ENCODE measurements at places on chromosomes 12 and 14. TPM values are rescaled to one million over a fixed set of nuclear protein-coding genes. Genes with fewer than 3 reads are reported as not detected.

DNA sequence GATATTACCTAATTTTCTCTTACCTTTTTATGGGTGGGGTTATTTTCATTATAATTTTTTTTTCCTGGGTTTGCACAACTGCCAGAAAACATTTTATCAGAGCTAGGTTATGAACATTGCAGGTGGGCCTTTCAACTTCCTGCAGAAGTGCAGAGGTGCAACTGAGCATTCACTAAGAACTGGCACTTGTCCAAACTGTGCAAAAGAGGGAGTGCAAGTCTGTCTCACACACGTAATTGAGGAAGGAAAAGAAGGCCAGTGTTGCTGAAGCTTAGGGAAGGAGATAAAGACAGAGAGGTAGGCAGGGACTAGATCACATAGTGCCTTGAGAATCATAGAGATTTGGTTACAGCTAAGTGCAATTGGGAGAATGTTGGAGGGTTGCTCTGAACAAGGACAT is 14.1 kb upstream of the AMN1 start:
- DNase-seq: no peak

DNA sequence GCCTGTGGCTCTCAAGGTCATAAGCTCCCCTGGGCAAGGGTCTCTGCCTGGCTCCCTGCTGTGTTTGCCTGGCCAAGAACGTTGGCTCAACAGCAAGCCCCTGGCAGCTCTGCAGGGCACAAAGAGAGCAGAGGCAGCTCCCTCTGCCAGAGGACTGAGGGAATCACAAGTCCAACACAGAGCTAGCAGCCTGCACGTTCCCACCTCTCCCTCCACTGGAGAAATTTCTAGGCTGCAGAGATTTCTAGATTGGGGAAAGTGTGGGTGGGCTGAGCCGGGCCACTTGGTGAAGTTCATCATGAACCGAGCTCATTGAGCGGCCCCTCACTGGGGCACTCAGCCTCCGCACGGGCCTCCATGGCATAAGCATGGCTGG is 19.8 kb downstream of the ZFYVE21 start:
- no peak for DNase-seq

GRCh38 chr12:14774906-14775635 is 28.2 kb downstream of the WBP11 start:
- DNase-seq: peak; percentile 78

DNA sequence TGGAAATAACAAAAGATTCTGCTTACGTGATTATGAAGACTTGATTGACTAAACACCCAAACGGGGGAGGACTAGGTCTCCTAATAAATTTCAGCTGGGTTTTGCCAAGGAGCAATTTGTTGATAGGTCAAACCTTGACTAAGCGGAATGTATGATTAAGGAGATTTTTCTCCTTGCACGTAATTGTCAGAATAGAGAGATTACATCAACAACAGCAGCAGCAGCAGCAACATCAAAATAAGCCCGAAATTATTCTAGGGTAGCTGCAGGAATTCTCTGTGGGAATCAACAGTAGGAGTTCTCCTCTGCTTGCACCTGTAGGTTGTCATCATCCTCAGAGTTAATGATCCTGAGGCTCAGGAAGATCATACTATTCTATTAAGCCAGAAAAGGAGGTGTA is 10.2 kb downstream of the ELK3 start:
- no peak for DNase-seq

DNA sequence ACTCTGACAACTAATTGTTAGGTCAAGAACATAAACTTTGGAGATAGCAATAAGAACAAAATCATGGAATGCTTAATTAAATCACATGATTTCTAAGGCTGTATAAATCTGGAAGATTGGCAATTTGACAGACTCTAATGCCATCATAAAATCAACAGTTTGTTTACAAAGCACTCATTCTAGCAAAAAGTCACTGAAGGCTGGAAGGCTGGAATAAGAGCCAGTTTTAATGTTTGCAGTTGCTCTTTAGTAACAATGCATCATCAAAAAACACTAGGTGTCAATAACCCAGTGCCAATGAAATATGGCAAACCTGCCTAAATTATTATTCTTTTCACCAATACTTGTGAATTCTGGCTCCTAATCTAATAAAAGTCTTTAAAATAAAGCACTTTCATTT is 65.0 kb downstream of the NUMB start:
- DNase-seq: no peak

DNA sequence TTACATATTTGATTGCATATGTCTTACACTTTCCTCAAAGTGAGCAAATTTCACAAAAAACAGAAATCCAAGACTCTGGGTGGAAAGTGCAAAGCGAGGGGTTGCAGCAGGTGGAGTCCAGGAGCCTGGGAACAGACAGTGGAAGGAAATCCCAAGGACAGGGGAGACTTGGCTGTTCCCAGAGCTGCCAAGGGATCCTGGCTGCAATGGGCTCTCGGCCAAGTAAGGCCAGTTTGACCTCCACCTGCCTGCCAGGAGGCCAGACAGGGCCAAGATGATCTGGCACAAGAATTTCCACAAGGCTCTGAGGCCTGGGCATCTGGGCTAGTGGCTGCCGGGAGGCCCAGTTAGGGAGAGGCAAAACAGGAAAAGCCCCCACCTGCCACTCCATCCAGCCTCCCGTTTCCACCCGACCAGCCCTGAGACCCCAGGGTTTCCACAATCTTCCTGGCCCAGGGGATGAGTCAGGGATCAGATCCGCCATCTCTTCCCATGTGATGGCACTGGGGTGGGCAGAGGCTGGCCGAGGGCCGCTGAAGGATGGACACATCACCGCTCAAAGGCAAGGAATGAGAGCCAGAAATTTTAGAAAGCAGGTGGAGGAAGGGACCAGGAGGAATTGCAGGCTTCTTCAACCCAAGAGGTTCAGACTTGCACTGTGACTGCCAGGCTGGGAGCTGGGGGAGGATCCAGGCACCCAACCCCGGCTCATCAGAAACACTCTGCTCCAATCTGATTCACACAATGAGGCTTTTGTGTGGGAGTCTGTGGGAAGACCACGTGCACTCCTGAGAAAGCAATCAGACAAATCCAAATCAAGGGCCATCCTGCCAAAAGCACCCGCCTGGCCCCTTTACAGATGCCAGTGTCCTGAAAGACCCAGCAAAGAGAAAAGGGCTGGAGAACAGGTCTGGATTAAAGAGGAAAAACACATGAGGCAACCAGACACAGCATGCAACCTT is 16.3 kb downstream of the SCARB1 start:
- no peak for DNase-seq

GRCh38 chr14:79841433-79841832 is 369.9 kb downstream of the DIO2 start:
- no peak for DNase-seq

GRCh38 chr12:107125833-107126232 is 32.5 kb upstream of the CRY1 start:
- no peak for DNase-seq

- no peak for DNase-seq
These were observed 6.6 kb downstream of the DLK1 start for GRCh38 chr14:100733152-100733850.

DNA sequence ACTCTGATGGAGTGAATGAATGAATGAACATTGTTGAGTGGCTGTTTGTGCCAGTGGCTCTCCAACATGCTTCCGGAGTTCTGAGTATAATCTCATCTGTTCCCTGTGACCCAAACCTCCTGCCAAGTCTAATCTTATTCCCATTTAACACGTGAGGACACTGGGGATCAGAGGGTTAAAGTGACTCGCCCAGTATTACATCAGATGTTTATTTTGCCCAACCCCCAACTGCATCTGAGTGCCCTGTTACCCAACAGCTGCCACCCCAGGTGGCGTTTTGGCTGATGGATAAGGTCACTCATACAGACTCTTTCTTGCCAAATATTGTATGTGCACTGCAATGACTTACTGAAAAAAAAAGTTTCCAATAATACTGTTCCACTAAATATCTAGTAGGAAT is 210.9 kb downstream of the EXOC5 start:
- no peak for DNase-seq

- no peak for DNase-seq
These were observed 1.1 kb downstream of the RHNO1 start for GRCh38 chr12:2877953-2878732.

DNA sequence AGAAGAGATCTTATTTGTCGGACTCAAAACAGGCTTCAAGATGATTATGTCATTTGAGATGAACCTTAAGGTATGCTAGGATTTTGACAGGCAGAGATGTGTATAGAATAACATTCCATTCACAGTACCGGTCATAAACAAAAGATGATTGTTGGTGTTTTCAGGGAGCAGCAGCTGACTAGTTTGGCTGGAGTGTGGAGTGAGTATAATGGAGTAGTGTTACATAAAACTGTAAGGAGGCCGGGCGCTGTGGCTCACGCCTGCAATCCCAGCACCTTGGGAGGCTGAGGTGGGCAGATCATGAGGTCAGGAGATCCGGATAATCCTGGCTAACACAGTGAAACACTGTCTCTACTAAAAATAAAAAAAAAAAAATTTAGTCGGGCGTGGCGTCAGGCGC is 23.9 kb downstream of the SERPINA10 start:
- no peak for DNase-seq

DNA sequence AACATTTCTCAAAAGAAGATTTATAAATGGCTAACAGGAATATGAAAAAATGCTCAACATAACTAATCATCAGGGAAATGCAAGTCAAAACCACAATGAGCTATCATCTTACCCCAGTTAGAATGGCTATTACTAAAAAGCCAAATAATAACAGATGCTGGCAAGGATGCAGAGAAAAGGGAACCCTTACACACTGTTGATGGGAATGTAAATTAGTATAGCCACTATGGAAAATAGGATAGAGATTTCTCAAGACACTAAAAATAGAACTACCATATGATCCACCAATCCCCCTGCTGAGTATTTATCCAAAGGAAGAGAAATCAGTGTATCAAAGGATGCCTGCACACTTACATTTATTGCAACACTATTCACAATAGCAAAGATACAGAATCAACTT is 58.3 kb downstream of the GUCY2C start:
- DNase-seq: no peak

GRCh38 chr14:63266106-63266505 is 52.6 kb downstream of the GPHB5 start:
- DNase-seq: no peak

DNA sequence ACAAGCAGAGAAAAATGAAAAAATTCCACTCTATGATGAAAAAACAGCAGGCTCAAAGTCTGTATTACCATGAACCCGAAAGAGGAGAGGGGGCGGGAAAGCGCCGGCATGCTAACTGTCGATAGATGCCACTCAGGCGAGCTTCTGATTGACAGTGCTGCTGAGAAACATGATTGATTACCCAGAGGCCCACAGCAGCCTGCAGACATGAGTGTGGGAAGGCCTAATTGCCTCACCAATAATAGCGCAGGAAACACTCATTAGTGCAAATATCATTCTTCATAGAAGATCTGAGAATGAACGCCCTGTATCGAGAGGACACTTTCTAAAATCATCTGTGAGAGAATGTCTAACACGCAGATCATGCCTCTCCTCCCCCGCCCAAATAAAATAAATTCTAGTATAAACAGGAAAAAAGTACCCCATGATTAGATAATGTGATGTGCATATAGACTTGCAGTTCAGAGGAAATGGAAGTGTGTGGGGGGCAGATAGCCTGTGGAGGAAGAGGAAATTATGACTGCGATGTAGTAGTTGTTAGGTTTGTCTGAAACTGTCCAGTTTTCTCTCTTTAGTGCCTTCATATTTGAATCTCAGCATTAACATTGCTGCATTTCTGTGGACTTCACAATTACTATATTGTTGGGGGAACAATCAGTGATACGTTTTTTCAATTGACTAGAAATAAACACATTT is 15.6 kb downstream of the TPH2 start:
- no peak for DNase-seq

DNA sequence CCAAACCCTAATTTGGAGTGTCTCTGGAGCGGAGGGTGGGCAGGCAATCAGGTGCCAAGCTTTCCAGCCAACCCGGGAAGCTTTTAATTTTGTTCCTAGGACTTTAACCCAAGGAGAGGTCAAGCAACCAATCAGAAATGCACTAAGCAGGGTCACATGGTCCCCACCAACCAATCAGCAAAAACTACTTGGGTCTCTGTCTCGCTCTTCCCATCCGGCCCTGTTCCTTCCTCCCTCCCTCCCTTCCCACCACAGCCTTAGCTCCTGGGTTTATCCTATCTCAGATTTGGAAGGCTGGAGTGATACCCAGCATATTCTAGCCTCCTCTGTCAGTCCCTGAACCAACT is 7.3 kb downstream of the HOXC5 start:
- DNase-seq: no peak

GRCh38 chr14:69214393-69214792 is 23.1 kb downstream of the EXD2 start:
- DNase-seq: no peak

DNA sequence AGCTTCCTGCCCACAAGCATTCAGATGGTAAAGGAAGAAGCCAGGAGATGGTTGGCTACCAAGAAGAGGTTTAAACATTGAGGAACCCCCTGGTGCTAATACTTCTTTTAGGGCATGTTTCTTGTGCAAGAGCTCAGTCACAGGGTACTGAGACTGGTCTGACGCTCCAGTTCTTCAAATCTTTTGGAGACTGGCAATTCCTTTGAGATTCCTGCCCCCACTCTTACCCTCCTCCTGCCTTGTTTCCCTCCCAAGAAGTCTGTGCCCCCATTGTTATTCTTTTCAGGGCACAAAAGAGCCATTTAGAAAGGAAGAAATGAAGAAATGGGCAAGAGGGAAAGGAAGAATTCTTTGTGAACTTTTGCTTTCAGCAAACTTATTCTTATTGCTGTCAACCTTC is 11.8 kb downstream of the A2ML1 start:
- no peak for DNase-seq

DNA sequence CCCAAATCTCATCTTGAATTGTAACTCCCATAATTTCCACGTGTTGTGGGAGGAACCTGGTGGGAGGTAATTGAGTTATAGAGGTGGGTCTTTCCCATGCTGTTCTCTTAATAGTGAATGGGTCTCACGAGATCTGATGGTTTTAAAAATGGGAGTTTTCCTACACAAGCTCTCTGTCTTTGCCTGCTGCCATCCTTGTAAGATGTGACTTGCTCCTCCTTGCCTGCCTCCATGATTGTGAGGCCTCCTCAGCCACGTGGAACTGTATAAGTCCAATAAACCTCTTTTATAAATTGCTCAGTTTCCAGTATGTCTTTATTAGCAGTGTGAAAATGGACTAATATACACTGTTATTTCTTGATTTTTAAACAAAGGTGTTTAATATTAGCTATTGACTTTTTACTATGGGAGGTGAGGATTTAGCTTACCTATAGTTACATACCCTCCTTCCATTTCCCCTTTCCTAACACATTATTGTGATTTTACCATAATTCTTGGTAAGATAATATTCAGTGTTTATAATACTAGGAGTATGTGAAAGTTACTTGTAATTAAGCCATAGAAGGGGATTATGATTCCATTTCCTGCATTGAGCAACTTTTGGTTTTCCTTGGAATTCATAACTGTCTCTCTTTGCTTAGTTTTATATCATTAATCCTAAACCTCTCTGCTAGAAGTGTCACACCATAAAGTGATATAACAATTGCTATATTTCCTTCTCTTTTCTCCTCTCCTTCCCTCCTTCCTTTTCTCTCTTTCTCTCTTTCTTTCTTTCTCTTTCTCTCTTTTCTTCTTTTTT is 151.0 kb upstream of the KRAS start:
- DNase-seq: no peak

C12orf42 gene
- not detected for total RNA-seq

MYO1H gene
- 0.88 TPM for total RNA-seq

PRR4 gene
- total RNA-seq: 1.2 TPM

FLRT2 gene
- total RNA-seq: 3.9 TPM

CACNA1C gene
- 111 TPM for total RNA-seq

ACTN1 gene
- total RNA-seq: 187 TPM

HOXC11 gene
- not detected for total RNA-seq

NRXN3 gene
- total RNA-seq: 4.0 TPM

SERPINA1 gene
- 10.3 TPM for total RNA-seq

ARHGAP9 gene
- total RNA-seq: 4.8 TPM

TTC9 gene
- total RNA-seq: 2.1 TPM

SMIM41 gene
- total RNA-seq: not detected

BATF gene
- total RNA-seq: 0.54 TPM

Measured in right cardiac atrium (tissue), 5 donors.